ENCODE measurements at places on chromosomes 16 and 17.

DNA sequence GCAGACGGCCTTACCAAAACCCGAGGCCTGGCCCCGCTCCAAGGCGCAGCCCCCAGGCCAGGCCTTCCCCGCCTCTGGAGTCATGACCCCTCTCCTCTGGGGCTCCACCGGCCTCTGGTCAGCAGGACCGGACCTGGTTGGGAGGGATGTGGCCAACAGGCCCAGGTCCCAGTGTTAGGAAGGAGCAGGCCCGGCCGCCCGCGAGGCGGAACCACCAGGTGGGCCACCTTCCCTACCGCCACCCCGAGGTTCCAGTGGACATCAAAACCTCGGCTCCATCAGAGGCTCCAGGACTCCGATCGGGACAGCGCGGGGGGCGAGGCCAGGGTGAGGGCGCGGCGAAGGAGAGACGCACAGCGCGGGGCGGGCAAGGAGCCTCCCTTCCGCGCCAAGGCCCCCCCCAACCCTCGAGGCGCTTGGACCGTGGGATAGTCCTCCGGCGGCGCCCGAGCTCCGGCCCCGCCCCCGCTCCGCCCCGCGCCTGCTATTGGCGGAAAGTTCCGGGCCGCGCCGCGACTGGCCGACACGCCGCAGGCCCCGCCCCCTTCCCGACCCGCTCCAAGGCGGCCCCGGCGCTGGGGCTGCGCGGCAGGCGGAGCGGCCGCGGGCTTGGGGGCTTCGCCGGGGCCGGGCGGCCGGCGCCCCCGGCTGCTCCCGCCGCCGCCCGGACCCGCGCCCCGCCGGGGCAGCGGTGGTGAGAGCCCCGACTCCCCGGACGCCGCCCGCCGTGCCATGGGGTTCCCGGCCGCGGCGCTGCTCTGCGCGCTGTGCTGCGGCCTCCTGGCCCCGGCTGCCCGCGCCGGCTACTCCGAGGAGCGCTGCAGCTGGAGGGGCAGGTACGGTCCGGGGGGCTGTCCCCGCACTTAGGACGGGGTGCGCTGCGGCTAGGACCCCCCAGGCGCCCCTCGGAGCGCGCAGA lies at the start of gene METRN:
Gene METRN (plus strand): TSS at position 561 of the 919 bp plus-strand sequence. CDS start 172 bp downstream, at position 733.
- peak; percentile 81 for DNase-seq

- no peak for DNase-seq
Observed at GRCh38 chr17:37168731-37169353, 206.9 kb upstream of the C17orf78 start.

DNA sequence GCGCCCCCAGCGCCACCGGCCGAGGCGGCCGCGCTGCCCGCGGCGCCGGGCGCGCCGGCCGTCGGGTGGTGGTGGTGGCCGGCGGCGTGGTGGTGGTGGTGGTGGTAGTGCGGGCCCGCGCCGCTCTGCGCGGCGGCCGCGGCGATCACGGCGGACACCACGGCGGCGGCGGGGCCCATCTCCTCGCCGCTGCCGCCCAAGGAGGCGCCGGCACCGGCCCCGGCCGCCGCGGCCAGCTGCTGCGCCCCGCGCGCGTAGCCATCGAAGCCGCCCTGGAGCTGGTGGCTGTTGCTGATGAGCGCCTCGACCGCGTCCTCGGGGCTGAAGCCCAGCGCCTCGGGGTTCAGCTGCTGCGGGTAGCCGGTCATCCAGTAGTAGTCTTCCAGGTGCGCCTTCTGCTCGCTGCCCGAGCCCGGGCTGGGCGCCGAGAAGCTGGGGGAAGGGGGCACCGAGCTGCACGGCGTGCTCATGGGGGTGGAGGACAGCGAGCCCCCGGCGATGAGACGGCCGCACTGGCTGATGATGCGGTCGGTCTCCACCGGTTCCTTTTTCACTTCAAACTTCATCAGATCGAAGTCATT lies 1.2 kb downstream of the MAF start:
- DNase-seq, result no peak

DNA sequence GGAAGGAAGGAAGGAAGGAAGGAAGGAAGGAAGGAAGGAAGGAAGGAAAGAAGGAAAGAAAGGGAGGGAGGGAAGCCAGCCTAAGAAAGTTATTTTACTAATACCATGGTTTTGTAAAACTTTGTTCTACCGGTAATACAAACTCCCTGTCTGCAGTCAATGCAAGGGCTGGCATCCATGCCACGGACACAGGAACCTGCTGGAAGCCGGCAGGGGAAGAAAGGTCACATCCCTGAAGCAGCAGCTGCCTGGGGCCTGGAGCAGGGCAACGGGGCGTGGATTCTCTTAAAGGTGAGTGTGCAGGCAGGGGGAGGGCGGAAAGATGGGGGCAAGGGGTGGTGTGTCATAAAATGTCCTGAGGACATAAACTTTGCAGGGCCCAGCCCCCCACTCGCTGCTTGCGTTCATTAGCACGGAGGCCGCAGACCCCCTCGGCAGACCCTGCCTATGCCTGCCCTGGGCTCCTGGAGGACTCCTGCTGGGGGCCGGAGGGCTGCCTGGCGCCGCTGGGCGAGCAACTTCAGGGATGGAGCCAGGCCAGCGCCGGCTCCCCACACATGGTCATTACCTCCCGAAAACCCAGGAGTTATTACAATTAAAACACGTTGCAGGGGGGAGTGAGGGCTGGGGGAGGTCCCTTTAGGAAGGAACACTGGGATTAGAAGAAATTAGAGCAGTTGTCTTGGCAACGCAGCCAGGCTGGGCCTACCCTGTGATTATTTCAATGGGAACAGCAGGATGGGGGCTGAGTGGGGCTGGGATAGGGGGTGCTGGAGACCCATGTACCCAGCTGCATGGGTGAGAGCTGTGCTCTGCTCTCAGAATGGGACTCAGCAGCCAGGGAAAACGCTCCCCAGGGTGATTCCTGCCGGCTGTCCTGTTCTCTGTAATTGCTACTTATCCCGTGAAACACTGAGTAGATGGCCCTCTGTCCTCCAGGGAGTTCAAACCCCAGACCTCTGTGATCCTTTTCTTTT lies 257.9 kb downstream of the SOX9 start:
- no peak for DNase-seq

GRCh38 chr17:29595107-29595942 lies 2.4 kb downstream of the ANKRD13B start:
- no peak for DNase-seq

- no peak for DNase-seq
Observed at GRCh38 chr16:83005653-83006160, 378.9 kb downstream of the CDH13 start.

DNA sequence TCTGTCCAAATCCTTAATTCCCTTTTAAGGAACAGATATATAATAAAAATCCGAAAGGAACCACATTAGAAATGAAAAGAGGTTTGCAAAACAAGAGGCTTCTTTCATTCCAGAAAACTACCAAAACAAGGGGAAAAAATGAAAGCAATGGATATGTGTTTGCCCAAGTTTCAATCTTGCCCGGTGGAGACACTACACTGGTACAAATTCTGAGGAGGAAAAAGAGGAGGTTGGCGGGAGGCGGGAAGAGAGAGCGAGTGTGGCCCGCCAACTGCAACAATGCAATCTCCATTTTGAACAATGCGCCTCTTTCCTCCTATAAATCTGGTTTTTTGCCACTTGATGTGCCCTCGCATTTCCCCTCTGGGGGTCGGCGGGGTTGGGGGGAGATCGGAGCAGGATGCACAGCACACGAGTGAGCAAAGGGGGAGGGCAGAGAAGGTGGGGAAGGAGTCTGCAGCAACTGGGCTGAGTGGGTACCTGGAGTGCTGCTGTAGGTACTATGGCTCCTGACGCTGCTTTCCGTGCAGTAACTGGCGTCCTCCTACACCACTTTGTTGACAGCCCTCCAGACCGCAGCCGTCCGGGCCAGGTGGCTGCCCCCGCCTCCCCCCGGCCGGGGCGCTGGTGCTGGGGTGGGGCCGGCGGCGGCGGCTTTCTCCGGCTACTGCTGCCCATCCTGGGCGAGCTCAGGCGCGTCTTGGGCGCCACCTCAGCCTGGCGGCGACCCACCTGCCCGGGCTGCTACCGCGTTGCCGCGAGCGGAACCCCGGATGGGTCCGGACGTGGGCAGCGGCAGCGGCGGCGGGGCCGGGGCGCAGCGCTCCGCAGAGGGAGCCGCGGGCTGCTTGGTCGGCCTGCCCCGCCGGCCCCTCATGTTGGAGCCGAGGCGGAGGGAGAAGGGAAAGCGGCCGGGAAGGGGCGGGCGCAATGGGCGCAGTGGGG lies 93.8 kb upstream of the PLEKHM1 start:
- DNase-seq, result peak; percentile 69

GRCh38 chr16:65965628-65966027 lies 400.9 kb upstream of the CDH5 start:
- DNase-seq, result no peak

DNA sequence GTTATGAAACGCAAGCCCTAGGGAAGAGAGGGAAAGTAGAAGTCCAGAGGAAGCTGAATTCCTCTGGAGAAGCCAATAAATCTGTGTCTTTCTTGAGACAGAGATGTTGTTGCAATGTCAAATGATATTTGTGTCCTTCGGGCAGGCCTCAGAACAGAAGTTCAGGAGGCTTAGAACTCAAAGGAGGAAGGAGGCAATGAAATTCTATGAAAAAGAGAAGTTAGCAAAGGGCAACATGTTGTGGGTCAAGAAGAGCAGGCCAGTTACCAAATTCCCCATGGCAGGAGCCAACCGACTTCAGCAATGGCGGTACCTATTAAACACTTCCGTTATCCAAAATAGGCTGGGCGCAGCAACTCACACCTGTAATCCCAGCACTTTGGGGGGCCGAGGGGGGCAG lies 109.0 kb upstream of the DHX40 start:
- no peak for DNase-seq

DNA sequence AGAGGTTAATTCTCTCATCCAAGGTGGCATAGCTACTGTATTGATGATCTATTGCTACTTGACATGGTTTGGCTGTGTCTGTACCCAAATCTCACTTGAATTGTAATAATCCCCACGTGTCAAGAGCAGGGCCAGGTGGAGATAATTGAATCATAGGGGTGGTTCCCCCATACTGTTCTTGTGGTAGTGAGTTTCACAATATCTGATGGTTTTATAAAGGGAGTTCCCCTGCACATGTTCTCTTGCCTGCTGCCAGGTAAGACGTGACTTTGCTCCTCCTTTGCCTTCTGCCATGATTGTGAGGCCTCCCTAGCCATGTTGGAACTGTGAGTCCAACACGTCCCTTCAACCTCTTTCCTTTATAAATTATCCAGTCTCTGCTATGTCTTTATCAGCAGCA lies 22.9 kb upstream of the CPPED1 start:
- DNase-seq, result no peak

DNA sequence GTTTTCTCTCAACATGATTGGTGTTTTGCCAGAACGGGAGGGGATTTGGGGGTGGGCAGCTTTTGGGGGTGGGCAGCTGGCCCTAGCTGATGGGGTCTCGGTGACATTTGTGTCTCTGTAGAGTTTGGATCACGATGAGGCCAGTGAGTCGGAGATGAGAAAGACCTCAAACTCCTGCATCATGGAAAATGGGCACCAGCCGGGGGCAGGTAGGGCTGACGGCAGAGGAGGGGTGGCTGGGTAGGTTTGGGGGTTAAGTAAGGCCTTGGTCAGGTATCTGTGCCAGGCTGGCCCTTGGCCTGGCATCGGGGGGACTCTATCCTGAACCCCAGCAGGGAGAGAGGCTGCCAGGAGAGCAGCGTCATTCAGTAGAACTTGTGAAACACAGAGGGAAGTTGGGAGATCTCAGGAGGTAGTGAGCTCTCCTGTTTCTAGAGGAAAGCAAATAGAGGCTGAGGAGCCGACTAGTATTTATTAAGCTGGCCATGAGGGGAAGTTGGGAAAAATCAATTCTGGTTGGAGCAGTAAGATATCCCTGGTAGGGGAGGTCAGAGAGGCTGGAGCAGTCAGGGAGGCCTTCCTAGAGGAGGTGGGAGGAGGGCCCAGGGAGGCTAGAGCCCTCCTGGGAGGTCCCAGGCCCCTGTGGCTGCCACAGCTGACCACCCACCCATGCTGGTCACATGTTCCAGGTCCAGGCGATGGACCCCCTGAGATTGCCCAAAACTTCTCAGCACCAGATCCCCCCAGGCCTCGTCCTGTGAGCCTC lies 8.1 kb downstream of the SMTNL2 start:
- DNase-seq, result no peak

GRCh38 chr16:88914750-88915368 lies 48.4 kb upstream of the PABPN1L start:
- no peak for DNase-seq

- DNase-seq, result no peak
Observed at GRCh38 chr16:10333321-10334032, 52.4 kb upstream of the ATF7IP2 start.

GRCh38 chr17:79921411-79922115 lies 82.3 kb upstream of the CBX4 start:
- no peak for DNase-seq

DNA sequence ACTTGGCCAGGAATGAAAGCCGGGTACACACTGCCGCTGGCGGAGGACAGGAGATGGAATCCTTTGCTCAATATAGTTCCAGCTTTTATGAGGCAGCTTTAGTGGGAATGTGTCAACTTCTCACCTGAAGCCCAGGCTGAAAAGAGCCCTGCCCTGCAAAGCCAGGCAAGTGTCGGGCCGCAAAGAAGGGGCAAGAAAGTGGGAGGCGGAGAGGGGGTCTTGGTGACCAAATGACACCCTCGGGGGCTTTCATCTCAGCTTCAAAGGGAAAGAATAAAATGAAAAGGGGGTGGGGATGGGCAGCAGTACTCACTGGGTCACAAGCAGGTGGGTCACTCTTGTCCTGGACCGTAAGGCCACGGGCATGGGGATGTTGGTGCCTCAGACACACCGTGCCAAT lies 62.9 kb downstream of the C16orf95 start:
- no peak for DNase-seq

- no peak for DNase-seq
Observed at GRCh38 chr17:29593591-29594518, 923 bp downstream of the ANKRD13B start.

GRCh38 chr16:50400312-50400966 lies 31.7 kb upstream of the BRD7 start:
- no peak for DNase-seq

DNA sequence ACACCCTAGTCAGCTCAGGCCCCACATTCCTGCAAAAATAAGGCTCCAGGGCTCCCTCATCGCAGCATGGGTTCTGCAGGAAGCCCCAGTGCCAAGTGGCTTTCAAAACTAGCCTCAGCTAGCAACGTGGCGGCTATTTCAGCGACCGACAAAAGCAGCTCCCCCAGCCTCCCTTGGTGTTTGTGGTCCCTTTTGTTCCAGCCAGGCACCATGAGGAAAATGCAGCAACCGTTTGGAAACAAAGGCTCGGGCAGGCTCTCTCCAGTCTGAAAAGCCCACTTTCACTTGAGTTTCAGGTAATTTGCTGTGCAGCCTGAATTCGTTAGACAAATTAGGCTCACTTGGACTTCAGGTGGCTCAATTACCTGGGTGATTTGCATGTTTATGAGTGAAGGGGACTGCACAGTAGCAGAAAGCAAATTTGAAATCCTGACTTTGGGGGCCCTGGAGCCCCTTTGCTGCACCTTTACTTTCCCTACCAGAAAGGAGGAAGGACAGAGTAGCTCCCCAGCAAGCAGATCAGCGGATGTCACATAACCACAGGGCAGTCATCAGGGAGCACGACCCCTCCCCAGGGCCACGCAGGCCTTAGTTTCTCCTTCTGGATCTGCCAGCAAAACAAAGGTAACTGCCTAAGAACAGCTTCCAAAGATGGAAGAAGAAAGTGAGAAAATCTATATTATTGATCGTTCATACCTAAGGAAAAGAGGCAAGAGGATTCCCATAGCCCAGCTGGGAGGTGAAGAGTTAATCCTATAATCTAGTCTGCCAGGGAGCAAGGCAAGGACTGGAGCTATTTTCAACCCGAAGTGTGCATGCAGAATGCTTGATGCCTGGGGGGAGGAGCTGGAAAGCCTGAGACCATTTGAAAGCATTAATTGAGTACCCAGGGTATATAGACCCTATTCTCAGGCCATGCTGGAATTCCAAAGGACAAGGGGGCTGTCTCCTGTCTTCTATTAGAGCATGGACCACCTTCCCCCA lies 143.1 kb upstream of the SDK2 start:
- no peak for DNase-seq

- DNase-seq, result no peak
Observed at GRCh38 chr17:9544221-9544620, 31.4 kb downstream of the STX8 start.

All from kidney capillary endothelial cell (primary cell).